DMS 273 treated with DMSO at 0.1 percent for 48 hours (cell line): ENCODE measurements at places on chromosomes 3 and 15.

GRCh38 chr15:89874926-89875564 is 18.7 kb downstream of the AP3S2 start:
- peak; percentile 11 for DNase-seq

GRCh38 chr3:38154033-38154494 is 11.3 kb upstream of the OXSR1 start:
- no peak for DNase-seq

DNA sequence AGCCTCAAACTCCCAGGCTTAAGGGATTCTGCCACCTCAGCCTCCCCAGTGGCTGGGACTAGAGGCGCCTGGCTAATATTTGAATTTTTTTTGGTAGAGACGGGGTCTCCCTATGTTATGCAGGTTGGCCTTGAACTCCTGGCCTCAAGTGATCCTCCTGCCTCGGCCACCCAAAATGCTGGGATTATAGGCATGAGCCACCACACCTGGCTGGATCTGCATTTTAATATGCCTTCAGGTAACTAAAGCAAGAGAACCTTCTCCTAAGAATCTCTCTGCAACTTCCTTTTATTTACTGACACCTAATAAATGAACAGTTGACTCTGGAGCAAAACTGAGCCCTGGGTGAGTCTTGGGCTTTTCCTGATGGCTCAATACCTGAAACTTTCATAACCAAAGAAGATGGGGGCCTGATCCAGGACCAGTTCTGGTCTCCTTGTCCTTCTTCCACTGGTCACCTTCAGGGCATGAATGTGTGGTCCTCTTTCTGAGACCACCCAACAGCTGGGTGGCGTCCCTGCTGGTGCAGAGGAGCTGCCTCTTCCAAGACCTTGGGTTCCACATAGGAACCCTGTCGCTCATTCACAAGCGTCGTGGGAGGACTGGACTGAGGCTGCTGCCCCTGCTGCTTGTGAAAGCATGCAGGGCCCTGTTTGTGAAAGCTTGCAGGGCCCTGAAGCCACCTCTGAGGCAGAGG is 28.2 kb downstream of the CCR9 start:
- DNase-seq, result no peak

DNA sequence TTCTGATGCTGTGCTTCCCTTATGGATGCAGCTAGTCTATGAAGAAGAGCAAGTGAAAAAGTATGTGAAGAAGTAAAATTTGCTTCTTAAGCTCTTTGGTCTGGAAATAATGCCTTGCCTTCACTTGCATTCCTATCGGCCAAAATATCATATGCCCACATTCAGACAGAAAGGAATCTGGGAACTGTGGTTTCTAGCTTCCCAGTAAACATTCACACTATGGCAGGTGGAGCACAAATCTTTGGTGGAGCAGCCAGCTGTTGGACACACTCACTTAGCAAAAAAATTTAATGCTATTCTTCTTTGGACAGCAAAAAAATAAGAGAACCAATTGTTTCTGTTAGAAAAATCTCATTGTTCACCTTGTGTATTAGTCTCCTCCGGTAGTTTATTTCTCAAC is 12.3 kb upstream of the COL6A6 start:
- DNase-seq, result no peak

DNA sequence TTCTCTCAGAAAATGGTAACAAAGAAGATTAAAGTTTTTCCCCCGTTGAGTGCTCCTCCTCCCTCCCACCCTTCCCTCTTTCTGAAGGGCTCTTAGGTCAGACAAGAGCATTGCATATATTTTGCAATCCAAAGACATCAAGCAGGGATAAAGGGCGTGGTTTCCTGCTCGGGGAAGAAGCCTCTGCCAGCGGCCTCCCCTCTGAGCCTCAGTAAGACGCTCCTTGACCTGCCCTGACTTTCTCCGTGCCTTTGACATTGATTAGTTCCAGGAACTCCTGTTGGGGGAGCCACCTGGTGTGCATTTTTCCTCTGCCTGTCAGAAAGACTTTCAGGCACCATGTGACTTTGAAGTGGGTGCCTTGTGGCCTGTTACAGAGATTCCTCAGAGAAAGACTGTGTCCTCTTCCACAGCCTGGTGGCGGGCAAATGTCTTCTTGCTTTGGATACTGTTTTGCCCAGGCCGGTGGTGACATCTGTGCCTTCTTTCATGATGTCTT is 87.2 kb upstream of the TBL1XR1 start:
- peak; percentile 24 for DNase-seq

DNA sequence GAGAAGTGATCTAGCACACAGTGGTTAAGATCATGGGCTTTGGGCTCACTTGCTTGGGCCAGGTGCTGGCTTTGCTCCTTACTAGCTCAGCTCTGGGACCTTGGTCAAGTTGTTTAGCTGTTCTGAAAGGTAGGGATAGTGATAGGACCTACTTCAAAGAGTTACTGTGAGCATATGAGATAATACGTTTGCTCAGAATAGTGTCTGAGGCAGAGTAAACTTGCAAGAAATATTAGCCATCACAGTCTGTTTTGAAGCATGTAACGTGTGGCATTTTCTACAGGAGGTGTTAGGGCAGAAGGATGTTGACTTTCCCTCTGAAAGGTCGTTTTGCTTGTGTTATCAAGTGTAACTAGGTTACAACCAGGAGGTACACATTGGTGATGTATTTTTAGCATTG is 34.5 kb upstream of the NFKBIZ start:
- no peak for DNase-seq

- DNase-seq, result no peak
These were observed 28.8 kb downstream of the RNU5B-1 start for GRCh38 chr15:65333148-65333820.

GRCh38 chr3:167872941-167873340 is 137.4 kb downstream of the SERPINI1 start:
- no peak for DNase-seq

DNA sequence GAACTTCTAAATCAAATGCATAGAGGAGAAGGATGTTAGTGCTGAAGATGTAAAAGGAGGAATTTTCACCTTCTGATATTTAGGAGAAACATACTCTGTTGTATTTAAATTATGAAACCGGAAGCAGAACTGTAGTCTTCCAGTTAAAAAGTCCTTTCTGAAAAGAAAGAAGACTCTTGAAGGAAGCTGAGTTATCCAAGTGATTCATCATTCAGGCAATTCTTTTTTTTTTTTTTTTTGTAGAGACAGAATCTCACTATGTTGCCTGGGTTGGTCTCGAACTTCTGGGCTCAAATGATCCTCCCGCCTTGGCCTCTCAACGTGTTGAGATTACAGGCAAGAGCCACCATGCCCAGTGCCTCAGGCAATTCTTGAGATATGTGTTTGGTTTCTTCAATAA is 424.8 kb upstream of the TPM1 start:
- no peak for DNase-seq

DNA sequence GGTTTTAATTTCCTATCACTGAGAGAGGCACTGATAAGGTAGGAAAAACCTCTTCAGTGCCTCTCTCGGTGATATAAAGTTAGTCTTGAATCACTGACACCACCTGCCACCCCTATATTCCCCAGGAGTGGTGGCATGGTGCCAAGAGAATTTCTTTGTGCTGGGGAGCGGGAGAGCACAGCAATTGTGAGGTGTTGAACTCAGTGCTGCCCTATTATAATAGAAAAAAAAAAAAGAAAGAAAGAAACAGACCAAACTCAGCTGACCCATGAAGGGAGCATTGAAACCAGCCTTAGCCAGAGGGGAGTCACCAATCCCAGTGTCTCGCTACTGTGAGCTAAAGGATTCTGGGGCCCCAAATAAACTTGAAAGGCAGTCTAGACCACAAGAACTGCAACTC is 201.4 kb upstream of the STT3B start:
- DNase-seq, result no peak

DNA sequence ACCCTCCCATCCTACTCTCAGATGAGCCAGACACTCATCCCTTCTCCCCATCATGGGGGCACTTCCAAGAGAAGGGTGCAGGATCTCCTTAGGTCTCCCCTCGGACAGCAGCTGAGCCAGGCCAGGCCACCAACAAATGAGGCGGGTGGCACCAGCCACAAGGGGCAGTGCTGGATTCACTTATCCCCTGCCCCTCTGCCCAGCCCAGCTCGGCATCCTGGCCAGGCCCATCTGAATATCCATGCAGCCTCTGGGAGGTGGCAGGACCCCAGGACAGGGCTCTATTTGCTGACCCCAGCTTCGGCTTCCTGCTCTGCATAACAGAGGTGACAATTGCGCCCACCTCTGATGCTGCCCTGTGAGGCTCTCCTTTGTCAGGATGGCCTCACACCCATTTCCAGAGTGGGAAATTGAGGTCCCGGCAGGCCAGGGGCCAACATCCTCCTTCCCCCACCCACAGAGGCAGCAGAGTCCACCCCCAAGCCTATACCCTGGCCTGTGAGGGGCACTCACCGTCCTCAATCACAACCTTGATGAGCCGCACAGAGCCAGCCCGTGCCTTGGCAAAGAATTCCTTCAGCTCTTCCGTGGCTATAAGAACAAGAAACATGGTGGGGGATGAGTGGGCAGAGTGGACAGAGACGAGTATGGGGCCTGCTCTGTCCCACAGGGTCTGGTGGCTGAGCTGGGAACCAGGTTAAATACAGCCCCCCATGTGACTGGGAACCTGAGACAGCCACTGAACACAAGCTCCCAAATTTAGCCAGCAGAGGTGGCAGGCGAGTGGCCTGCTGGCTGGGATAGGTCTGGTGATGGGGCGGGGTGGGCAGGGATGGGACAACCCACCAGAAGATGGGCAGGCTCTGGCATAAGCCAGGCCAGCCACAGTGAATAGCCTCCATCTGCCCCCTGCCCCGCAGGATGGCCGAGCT is 4.2 kb downstream of the TWF2 start:
- DNase-seq, result no peak

DNA sequence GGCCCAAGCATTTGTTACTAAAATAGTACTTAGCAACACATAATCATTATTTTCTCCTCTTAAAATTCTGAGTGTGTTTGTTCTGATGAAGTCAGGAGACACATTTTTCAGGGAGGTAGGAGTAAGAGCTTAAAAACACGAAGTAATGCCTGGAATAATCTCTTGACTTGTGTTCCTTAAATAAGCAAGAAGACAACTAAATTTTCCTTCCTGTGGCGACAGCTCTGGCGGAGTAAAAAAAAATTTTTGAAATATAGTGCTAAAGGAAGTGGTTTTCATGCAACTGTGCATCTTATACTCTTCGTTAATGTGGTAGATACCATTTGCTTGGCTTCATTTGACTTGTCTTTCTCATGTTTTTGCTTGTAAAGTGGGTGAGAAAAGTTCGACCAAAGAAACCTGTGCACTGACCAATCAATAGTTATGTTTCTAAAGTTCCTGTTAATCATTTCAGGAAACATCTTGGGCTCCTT is 11.1 kb upstream of the MBNL1 start:
- DNase-seq, result no peak

DNA sequence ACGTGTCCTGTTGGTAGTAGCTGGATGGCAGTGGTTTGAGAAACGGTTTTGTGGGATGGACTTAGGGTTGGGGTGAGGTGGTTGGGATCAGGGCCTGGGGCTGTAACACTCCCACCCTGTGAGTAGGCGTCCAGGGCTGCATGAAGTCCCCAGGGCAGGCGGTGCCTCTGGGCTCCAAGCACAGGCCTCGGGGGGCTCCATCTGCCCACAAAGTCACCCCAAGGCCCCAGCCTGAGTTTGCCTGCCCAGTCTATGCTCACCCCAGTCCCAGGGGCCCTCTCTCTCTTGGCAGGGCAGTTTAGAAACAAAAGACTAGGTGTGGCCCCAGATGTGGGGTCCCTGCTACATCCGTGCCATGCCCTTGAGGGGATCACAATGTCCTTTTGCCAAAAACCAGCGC is 86.9 kb upstream of the PRR23E start:
- DNase-seq, result no peak

- no peak for DNase-seq
These were observed 117.9 kb downstream of the TLE3 start for GRCh38 chr15:69979783-69980182.

- DNase-seq, result no peak
These were observed 184.0 kb downstream of the GOLGA6L6 start for GRCh38 chr15:20357481-20358065.

- DNase-seq, result no peak
These were observed 150.7 kb upstream of the MEF2A start for GRCh38 chr15:99414755-99415731.

- no peak for DNase-seq
These were observed 2.1 kb downstream of the BLOC1S6 start for GRCh38 chr15:45589256-45589655.

GRCh38 chr3:58261954-58262666 is 24.5 kb downstream of the ABHD6 start:
- no peak for DNase-seq

GRCh38 chr3:144626835-144627234 is 655.2 kb downstream of the DIPK2A start:
- no peak for DNase-seq

DNA sequence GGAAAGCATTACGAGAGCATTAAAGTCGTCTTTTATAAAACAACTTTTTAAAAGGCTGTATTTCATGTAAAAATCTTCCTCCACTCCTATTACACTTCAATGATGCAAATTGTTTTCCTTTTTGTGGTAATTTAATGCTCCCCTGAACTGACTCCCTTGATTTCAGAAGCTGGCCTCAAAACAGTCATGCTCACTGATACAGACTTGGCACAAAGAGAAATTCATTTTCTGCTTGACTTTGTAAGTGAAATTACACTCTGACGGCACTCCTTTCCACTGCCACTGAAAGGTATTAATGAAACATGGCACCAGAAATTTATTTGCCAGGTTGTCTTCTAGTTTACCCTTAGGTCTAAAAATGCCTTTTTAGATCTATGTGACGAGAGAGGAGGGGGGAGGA is 215.5 kb downstream of the LRRC3B start:
- DNase-seq, result no peak

DNA sequence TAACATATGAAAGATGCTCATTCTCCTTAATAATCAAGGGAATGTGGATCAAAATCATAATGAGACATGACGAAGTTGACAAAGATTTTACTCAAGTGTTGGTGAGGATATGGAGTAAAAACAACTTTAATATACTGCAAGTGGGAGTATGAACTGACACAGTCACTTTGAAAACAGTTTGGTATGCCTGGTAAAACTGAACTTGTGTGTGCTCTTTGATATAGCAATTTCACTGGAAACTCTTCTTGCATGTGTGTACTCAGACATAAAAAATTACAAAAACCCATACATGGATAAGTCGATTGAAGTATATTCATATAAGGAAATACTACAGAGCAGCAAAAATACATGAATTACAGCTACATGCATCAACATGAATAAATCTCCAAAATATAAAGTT is 182.5 kb downstream of the NFKBIZ start:
- DNase-seq, result no peak

DNA sequence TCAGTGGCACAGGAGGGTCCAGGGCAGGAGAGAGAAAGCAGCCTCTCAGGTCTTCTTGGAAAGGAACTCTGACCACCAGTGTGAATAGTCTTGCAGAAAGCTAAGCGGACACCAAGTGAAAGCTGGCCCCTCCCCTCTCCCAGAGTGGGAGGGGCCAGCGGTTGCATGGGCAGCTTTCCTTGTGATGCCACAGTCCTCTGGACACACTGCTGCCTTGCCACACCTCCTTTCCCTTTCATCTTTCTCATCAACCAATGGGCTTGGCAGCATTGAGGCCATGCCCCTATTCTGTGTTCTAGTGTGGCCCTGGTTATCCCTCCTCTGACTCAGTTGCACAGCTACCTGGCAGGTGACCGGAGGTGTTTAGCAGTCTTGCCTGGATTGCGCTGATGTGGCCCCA is 49.7 kb upstream of the GOLGA6B start:
- no peak for DNase-seq
